ENCODE measurements at places on chromosomes 2 and 18.

GRCh38 chr18:79950515-79951341, 725 bp downstream of the SLC66A2 start:
- no peak for DNase-seq

DNA sequence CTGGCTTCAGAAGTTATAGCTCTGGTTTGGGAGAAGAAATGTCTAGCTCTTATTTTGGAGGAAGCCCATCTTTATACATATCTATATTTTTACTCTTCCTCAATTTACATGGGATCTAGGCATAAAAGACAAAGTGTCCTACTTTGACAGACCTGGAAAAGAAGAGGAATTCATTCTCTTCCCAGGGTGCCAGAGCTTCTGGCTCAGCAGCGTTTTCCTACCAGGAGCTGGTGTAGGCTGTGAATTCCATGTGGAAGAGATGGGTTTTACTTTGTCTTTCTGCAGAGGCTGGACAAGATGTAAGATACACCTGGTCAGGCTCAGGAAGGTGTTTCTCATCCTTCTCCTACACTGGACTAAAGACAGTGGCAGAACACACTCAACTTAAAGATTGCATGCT, 50.2 kb upstream of the LYPD6B start:
- no peak for DNase-seq

DNA sequence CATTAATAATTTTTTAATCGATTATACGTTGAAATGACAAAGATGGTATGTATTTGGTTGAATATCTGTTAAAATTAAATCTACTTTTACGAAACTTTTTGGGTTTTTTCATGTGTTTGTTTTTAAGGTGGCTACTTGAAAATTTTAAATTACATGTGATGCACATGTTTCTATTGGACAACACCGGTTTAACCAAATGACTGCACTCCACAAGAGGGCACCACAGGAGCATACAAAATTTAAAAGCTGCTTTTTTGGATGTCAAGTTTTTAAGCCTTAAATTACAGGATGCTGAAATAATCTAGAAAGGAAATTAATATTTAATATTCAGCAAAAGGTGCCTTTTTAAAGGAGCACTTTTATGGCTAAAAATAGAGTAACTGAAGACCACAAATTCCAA, 98.7 kb downstream of the ACVR1 start:
- DNase-seq = peak; percentile 55

DNA sequence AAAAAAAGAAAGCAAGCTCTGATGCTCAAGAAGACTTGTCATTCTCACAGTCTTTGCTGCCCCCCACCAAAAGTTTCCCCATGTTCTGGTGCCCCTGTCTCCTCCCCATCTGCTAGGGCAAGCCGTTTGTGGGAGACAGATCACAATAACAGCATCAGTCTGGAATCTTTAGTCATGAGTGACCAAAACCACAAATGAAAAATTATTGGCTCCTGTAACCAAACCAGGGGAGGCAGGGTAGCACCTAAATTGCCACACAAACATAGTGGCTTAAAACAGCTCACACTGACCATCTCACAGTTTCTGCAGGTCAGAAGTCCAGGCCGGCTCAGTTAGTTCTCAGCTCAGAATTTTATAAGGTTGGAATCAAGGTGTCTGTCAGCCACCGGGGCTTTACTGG, 9.1 kb upstream of the B3GNT7 start:
- DNase-seq = no peak

- no peak for DNase-seq
Observed at GRCh38 chr2:10285556-10286198, 17.0 kb upstream of the HPCAL1 start.

DNA sequence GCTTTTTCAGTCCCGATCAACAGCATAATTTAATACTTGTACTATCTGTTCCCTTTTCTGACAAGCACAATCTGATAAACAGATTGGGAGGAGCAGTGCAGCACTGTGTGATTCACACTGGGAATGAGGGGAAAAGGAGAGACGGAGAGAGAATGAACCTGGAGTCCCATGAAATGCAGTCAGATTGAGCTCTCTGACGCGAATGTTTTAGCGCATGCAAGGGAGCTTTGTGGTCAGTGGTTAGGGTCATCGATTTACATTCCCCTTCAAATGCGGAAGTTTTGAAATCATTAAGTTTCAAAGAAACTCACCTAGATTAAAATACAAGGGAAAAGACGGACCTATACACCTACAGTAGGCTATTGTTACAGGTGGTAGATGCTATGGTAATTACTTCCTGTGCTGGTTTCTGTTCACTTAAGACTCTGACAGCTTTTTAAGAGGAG, 99.6 kb downstream of the KCTD1 start:
- no peak for DNase-seq
